Uterus (tissue), 4 donors: ENCODE measurements at places on chromosomes 4 and X. TPM values are rescaled to one million over a fixed set of nuclear protein-coding genes. Genes with fewer than 3 reads are reported as not detected.

MOB1B gene
- 10.6 TPM for total RNA-seq

DNA sequence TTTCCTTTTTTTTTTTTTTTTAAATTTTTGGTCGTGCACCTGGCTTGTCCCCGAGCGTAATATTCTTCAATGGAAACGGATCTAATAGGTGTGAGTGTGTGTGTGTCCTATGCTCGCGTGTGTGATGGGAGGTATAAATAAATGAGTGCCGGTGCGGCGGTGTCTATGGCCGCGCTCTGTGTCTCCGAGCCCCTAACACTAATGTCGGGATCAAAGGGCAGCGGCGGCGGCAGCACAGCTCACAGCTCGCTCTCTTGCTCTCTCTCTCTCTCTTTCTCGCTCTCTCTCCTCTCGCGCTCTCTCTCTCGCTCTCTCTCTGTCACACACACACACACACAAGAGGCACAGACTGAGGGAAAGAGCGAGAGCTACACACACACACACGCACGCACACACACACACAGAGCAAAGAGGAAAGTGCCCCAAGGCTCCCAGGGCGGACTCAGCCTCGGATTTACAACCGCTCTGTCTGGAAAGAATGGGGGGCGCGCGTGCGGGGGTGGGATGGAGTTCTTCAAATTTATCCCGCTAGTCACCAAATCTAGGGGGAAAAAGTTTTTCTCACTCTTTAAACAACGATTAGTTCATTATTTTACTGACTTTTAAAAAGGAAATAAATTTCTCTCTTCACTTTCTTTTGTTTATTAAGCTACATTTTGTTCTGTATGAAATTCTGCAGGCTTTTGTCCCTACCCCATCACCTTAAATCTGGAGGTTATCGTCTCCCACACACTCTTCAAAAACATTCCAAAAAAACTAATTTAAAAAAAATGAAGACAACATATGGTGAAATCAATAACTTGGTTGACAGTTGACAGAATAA is at the start of gene ZNF827:
Gene ZNF827 (minus strand): TSS at position 206 of the 823 bp plus-strand sequence. CDS start 416 bp downstream, outside the sequence.
- peak; percentile 63 for DNase-seq

DNA sequence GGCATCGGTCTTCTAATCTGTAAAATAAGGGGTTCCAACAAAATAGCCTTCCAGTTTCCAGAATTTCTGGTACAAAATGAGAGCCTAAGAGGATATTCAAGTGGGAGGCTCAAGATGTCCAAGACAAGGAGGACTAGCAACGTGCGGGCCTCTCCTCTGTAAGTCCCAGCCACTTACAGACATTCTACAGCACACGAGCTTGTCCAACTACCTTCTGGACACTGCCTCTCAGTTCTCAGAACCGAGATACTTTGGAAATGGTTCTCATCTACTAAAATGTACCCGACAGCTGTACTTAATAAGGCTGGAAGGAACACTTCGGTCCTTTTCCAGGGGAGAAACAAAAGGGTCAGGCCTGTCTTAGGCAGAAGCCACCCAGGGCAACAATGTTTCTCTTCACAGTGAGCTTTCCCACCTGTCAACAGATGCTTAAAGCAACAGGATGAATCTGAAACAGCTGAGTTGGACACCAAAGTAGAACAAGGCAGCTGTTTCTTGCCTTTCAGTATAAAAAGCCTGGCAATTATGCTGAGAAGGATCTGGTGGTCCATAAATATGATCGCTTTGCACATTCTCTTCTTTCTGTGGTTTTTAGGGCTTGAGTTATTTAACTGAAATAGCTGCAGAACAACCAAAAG is 127.0 kb downstream of the HS6ST2 start:
- no peak for DNase-seq

- DNase-seq, result peak; percentile 89
These were observed at the start of gene SOD3 for GRCh38 chr4:24794916-24795665. Gene SOD3 (plus strand): TSS chr4:24795573. CDS start chr4:24799522, 3,949 bp downstream.
